ENCODE measurements at places on chromosomes 16 and 17. TPM values are rescaled to one million over a fixed set of nuclear protein-coding genes. Genes with fewer than 3 reads are reported as not detected.
A peak's percentile ranks its signal among the peaks of the same experiment; 100 is the strongest.

GRCh38 chr16:25177831-25178688 is 38.7 kb upstream of the AQP8 start:
- H3K4me3 ChIP-seq: no peak overlapping the region
- no peaks in the 10 kb centered on the region for H3K27me3 ChIP-seq
- no peak for DNase-seq
- H3K4me1 ChIP-seq: no peaks in the 10 kb centered on the region
- H3K36me3 ChIP-seq: peaks cover 53% of the 10 kb centered on the region
- H3K27ac ChIP-seq: no peak overlapping the region

DNA sequence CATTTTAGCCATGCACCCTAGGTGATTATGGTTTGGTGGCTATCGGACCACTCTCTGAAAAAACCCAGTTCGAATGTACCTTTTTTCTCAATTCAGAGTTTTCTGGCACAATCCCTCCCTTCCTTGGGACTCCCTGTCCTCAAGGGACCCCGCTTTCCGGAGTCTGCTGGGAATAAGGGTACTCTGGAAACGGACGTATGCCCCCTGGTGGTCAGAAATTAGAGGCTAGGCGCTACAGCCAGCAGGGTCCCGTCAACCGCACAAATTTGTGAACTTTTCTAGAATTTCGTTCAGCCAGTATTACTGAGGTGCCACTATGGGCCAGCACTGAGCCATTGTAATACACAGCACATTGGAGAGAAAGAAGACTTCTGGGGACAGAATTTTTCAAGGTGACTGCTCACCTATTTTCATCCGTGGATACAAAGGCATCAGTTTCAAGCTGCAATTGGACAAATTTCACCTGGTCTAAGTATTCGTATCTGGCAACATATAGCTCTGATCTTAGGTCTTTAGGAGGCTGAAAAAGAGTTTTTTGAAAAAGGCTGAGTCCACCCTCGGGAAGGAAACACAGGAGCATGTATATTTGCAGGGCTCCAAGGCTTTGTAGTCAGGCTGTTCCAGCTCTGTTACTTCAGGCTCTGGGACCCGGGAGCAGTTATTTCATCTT is 27.1 kb upstream of the CRYBA1 start:
- peaks cover 9% of the 10 kb centered on the region for H3K4me1 ChIP-seq
- peak; percentile 88 for DNase-seq
- H3K4me3 ChIP-seq: no peak overlapping the region
- H3K27me3 ChIP-seq: no peaks in the 10 kb centered on the region

DNA sequence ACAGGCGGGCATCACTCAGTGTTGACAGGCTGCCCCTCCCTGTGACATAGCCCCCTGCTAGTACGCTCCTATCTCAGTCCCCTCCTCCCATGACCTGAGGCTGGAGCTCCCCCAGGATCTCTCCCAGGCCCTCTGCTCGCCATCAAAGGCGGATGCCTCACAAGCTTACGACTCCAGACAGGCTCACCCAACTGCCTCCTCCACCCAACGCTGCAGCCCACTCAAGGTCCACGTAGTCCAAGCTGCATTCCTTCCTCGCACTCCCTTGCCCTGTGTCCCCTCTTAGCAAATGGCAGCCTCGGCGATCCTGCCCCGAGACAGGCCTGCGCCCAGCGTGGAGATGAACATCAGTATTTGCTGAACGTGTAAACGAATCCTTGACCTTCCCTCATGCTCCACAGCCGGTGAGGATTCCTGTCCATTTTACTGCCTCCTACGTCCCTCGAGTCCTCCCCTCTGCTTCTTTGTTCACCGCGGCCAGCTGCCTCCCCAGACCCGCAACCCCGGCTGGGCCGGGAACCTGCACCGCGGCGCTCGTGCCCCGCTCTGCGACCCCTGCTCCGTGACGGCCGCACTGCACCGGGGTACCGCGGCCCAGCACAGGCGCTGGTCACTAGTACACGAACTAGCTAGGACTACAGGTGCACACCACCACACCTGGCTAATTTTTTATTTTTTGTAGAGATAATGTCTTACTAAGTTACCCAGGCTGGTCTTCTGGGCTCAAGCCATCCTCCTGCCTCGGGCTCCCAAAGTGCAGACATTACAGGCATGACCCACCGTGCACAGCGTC is 838 bp upstream of the TMEM97 start:
- peaks cover 17% of the 10 kb centered on the region for H3K4me1 ChIP-seq
- H3K27ac ChIP-seq: peak overlapping the region; percentile 74
- H3K27me3 ChIP-seq: no peaks in the 10 kb centered on the region

DNA sequence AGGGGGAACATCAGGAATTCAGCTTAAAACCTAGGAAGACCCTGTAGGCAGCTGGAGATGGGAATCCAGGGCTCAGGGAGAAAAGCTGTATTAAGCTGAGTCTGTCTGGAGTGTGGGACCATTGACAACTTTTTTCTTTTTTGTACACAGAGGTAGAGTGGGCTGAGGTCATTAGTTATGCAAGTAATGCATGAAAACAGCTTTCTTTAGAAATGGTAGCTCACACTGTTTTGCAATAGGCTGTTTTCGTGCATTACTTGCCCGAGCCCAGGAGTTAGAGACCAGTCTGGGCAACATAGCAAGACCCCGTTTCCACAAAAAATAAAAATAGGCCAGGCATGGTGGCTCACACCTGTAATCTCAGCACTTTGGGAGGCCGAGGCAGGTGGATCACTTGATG is 46.5 kb downstream of the KATNIP start:
- no peaks in the 10 kb centered on the region for H3K4me1 ChIP-seq
- H3K36me3 ChIP-seq: peaks cover 3% of the 10 kb centered on the region
- no peak overlapping the region for H3K27ac ChIP-seq
- H3K4me3 ChIP-seq: no peak overlapping the region
- no peaks in the 10 kb centered on the region for H3K27me3 ChIP-seq

- H3K36me3 ChIP-seq: peaks cover 21% of the 10 kb centered on the region
- H3K4me3 ChIP-seq: no peak overlapping the region
- no peaks in the 10 kb centered on the region for H3K27me3 ChIP-seq
- peak overlapping the region; percentile 92 for H3K27ac ChIP-seq
- H3K4me1 ChIP-seq: no peaks in the 10 kb centered on the region
- DNase-seq: peak; percentile 85
Observed at GRCh38 chr17:17876959-17877528, 40.3 kb upstream of the SREBF1 start.

DNA sequence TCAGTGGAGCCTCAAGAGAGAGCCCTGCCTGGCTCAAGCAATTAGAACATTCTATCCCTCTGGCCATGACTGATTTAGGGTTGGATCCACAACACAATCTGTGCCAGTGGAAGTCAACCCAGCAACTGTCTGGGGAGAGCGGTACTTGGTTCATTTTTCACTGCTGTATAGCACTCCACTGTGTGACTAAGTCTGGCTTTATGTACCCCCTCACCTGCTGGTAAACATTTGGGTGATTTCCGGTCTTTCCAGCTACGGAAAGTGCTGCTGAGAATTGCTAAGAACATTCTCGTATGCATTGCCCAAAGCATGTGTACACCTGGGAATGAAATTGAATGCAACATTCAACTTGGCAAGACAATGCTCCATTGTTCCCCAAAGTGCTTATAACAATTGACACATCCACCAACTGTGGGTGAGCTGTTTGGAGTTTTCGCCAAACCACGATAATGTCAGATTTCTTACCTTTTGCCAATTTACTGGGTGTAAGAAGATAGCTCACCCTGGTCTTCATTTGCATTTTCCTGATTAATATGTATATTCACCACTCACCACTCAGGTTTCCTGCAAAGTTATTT is 63.5 kb upstream of the MED9 start:
- H3K4me1 ChIP-seq: peaks cover 6% of the 10 kb centered on the region
- DNase-seq: peak; percentile 1
- H3K27ac ChIP-seq: no peak overlapping the region
- peaks cover 12% of the 10 kb centered on the region for H3K27me3 ChIP-seq
- no peak overlapping the region for H3K4me3 ChIP-seq

The SOST gene
- total RNA-seq: not detected

Measured in sigmoid colon (tissue), 7 donors.